ENCODE measurements at places on chromosomes 3 and 15.

GRCh38 chr3:194307849-194308248, 43.3 kb downstream of the CPN2 start:
- no peak for DNase-seq

DNA sequence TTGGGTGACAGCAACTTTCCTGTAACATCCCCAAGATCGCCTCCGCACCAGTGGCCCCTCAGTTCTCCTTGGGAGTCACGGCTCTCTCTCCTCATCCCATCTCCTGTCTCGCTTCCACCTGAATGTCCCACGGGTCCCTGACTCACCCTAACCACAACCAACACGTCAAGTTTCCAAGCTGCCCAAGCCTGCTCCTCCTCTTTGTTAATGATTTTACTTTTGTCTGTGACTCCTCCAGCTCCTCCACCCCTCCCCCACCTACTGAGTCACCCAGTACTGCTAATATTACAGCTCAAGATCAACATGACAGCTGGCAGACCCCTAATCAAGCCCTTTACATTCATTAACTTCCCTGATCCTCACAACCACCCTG, 39.3 kb downstream of the BDH1 start:
- DNase-seq, result no peak

GRCh38 chr15:80931721-80932512, 57.7 kb downstream of the MESD start:
- DNase-seq, result no peak

DNA sequence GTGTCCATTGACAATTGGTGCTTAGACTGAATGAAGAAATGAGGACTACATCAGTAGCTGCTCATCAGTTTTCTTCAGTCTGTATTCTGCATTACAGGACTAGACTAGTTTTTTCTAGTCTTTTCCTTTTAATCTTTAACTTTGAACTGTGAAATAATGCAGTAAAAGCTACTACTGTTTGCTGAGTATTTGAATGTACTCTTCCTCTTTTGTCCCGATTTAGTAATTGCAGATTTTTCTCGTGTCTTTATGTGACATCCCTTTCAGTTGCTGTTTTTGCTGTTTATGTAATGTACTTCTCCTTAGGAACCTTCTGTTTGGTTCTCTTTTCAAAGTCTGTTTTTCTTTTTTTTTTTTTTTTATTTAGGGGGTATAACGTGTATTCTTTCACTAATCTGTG, 17.4 kb downstream of the MFSD1 start:
- DNase-seq, result no peak

- no peak for DNase-seq
Observed at GRCh38 chr3:150521463-150521862, 24.8 kb downstream of the SERP1 start.

DNA sequence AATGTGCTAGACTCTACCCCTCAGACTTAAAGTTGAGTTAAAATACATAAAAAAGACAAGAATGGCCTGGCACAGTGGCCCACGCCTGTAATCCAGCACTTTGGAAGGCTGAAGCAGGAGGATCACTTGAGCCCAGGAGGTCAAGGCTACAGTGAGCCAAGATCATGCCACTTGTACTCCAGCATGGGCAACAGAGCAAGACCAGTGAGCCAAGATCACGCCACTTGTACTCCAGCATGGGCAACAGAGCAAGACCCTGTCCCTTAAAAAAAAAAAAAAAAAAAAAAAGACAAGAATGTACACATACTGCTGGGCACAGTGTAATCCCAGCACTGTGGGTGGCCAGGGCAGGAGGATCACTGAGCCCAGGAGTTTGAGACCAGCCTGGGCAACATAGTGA, 17.4 kb downstream of the DIS3L start:
- DNase-seq, result no peak

DNA sequence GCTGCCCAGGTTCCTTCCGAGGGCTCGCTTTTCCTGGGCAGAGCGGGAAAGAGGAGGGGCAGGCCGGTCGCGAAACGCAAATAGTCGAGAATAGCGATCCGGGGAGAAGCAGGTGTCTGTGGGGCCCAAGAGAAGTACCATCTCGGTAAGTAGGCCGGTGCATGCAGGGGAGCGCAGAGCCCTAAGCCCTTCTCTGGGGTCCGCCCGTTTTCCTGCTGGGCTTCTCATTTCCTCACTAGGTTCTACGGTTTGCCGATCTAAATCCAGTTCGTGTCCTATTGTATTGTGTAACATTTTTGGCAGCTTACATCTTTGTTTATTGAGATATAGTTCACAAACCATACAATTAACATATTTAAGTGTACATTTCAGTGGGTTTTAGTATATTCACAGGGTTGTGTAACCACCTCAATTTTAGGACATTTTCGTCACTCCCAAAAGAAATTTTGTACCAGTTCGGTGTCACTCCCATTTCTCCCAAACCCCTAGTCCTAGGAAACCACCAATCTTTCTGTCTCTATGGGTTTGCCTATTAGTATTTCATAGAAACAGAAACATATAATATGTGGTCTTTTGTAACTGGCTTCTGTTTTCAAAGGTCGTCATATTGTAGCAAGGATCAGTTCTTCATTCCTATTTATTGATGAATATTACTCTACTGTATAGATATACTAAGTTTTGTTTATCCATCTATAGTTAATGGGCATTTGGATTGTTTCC, 6.8 kb upstream of the TRIM69 start:
- DNase-seq, result peak; percentile 62

DNA sequence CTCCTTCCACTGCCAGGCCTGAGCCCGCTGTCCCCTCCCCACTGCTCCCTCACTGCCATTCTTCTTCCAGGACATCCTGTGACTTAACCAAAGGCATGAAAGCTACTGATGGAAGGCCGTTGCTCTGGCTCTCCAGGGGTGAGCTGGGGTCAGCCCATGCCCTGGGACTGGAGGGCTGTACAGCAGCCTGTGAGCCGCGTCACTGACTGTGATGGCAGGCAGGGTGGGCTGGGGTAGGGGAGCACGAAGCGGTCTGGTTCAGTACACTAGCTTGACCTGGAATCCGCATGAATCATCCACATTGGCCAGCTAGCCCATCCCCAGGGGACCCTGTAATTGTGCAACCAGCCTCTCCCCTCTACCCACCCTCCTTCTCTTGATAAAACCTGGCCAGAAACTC, 30.8 kb downstream of the CORO2B start:
- no peak for DNase-seq

- peak; percentile 80 for DNase-seq
Observed at GRCh38 chr15:69758810-69759790, 306.5 kb downstream of the RPLP1 start.

- no peak for DNase-seq
Observed at GRCh38 chr3:116040152-116040551, 405.1 kb downstream of the LSAMP start.

DNA sequence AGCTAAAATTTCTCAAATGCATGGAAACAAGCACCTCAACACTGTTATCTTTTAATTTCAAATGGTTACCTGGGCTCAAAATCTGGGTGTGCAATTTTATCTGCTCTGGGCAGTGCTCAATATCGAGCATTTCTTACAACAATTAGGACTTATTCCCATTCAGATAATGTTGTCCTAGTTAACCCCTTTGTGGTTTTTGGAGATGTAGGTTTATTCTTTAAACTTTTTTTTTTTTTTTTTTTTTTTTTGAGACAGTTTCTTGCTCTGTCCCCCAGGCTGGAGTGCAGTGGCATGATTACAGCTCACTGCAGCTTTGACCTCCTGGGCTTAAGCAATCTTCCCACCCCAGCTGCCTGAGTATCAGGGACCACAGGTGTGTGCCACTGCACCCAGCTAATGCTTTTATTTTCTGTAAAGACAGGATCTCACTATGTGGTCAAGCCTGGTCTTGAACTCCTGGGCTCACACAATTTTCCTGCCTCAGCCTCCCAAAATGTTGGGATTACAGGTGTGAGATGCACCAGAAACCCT, 4.4 kb upstream of the ATP2C1 start:
- no peak for DNase-seq
